Renal cortical epithelial cell (primary cell): ENCODE measurements at places on chromosomes 5 and 9.
A peak's percentile ranks its signal among the peaks of the same experiment; 100 is the strongest.

DNA sequence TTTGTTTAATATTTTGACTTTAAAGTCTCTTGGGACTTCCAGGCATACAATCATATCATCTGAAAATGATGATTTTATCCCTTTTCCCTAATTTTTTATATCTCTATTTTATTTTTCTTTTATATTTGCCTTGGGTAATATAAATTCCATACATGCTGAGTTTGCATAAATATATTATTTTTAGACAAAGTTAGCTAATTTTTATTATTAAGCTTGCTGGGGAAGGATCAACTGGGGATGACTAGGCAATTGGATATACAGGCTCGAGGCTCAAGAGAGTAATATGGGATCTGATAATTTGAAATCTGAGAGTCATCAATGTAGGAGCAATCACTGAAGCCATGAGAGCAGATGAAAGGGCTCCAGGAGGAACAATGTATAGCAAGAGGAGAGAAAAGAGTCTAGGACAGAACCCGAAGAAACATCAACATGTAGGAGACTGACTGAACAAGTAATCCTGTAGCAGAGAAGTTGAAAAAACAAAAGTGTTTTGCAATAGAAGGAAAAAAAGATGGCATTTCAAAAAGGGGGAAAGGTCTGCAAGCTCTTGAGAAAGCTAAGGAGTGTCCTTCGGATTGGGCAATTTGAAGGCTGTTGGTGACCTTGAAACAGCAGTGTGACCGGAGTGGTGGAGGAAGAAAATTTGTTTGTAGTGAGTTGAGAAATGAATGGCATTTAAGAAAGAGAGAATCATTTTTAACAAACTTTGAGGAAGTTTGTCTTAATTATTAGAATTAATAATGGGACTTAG lies 17.0 kb upstream of the RHOBTB3 start:
- peak; percentile 71 for DNase-seq

DNA sequence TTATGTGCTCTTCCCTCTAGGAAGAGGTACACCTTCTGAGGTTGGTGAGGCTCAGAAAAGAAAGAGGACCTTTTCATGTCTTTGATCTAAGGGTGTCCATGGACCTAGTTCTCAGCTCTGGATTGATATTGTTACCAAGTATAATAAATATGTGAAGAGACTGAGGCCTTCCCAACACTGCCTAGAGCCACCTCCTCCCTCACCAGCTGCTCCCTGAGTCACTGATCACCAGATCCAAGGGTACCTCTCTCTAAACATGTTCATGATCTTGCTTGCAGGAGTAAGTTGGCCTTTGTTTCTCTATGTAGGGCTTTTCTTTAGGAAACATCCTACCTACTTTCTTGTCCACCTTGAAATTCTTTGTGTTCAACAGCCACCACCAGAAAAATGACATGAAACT lies 218.8 kb upstream of the ADRA1B start:
- no peak for DNase-seq

GRCh38 chr5:118447350-118447749 lies 541.0 kb downstream of the DTWD2 start:
- no peak for DNase-seq

DNA sequence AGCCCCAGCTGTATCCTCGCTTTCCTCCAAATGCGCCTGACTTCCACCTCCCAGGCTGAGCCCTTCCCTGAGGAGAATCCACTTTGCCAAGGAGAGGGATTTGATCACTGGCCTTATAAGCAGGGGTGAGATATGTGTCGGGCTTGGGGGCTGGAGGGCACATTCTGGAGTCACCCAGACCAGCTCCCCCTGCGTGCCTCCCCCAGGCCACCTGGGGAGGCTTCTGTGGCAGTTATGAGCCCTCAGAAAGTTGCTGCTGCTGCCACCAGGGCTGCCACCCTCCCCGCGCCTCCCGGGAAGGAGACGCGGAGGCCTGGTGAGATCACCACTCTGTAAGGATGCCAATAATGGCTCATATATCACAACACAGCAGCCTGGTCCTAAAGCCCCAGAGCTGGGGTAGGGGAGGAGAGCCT lies 211.5 kb downstream of the PAPPA start:
- DNase-seq: peak; percentile 45

DNA sequence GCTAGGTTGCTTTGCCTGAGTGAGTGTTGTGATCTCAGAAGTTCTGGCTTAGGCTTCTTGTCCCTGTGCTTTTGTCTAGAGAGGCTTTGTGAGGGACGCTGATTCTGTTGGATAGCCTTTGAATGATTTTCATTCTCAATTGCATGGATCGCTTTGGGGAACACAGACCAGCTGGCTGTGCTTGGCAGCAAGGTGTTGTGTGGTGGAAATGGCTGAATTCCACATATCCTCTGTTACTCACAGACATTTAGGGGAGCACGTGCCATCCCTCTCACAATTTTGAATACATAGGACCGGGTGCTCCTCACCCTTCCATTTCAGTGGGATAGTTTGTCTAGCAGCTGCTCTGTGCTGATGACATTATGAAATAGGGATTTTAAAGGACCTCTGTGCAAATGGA lies 76.2 kb downstream of the IQGAP2 start:
- no peak for DNase-seq

DNA sequence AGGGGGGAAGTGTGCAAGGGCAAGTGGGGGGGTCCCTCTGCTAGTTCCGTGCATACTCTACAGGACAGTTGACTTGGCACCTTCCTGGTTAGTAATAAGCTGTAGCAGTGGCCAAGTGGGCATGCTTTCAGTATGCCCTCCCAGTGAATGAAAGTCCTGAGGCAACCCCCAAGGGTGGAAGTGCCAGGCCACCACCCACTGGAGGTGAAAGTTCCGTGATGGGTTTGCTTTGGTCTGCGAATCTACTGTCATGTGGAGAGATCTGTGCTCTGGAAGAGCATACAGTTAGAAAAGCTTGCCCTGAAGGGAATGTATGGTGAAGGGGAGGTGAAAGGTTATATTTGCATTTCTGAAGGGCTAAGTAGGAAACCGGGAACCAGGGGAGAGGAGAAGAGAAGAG lies 10.3 kb downstream of the FXN start:
- no peak for DNase-seq

GRCh38 chr9:5920860-5921328 lies 30.2 kb downstream of the MLANA start:
- DNase-seq: peak; percentile 83
